ENCODE measurements at places on chromosomes 2 and 18.

DNA sequence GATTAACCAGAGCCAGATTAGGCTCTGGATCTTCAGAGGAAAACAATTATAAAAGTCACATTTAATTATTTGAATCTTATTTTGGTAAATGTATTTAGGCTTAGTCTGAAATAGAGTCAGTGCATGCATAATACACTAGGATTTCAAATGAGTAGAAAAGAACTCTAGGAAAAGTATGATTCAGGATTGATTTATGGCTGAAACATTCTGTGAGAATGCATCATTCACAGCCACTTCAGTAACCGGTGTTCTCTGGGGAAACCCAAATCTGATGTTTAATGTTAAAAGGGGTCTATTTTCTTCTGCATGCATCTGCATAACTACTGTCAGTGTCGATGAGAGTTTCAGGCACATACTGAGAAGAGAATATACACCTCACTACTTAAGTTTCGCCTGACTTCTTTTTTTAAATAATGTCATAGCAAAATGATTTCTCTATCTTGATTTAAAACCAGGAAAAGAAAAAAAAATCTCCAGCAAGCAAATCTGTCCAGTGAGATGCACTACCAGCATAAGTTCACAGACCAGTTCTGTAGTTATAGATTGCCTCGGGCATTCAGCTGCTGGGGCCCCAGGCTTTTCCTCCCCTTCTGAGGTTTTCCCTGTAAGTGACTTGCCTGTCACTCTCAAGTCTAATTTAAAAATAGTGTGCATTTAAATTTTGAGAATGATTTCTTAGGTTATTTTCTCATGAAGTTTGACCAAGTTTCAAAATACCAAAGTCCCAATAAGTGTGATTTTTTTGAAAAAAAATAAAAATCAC lies 501.5 kb downstream of the NR4A2 start:
- DNase-seq: no peak

GRCh38 chr2:200131307-200131706 lies 175.2 kb upstream of the SPATS2L start:
- no peak for DNase-seq

- DNase-seq: no peak
These were observed 43.3 kb downstream of the SERTAD2 start for GRCh38 chr2:64610316-64610855.

DNA sequence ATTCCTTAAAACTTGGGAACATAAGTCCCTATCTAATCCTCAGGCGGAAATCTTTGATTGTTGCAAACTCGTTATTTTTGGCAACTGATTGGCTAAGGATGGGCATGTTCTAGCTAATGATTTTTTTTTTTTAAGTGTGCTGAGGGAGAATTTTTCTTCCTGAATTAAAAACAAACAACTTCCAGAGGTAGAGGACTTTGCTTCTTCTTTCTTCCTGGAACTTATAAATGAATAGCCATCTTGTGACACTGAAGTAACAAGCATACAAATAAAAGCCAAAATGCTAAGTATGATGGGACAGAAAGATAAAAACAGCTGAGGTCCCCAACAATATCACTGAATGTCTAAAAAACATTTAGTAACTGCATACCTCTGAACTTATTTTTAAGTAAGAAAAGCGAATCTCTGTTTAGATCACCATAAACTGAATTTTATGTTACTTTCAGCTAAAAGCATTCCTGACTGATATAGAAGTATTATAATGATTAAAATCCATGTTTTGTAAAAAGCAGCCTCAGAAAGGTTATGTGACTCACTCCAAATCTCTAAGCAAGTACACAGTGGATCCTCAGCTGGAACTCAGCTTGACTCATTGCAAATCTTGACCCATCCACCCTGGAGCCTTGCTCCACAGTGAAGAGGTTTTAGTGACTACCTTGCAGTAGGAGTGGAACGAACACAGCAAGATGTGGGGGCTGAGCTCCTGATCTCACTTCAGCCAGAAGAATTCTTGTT lies 344.4 kb downstream of the CLIP4 start:
- no peak for DNase-seq

DNA sequence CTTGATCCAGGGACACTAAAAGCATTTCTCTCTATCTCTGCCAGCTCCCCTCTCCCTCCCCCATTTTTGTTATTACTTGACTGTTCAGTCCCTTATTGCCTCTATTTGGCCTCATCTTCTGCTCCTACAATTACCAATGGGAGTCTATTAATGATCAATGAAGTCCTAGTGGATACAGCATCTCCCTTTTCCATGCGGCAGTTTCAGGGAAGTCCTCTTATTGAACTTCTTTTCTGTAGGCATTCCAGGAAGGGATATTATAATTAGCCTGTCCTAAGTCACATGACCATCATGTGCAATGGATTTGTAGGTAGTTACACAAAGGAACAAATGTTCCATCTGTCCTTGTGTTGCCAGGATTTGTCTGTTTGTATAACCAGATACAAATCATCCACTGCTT lies 495.1 kb upstream of the CNTNAP5 start:
- no peak for DNase-seq

DNA sequence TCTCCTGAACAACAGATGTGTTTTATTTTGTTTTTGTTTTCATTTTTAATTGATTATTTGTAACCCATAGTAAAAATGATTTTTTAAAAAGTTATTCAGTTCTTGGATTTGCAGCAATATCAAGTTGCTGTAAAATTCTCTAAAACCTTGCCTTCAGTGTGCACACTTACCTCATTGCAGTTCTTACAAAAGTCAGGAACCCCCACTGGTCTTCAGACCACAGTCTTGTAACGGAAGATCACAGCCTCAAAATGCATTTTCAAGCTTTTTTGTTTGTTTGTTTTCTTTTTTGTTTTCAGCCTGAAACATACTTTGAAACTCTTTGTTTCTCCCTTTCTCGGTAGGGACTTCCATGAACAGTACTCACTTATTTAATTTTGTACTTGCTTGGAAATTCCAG lies 1012.8 kb upstream of the GYPC start:
- no peak for DNase-seq

DNA sequence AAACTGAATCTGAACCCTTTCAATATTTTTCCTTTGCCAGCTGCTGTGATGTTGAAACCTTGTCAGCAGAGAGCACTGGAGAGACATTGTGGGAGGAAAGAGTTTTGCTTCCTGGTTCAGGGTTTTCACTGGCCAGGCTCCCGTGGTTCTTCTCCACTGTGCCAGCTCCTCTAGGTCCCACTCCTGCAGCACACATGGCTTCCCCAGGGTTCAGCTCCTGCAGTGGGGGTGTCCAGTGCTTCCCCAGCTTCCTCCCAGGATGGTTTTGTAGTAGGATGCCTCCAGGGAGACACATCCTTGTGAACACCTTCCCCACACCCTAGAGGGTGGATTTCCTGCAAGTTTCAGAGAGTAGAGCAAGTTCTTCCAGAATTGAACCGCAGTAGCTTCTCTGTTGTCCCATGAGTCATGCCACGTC lies 24.0 kb upstream of the SULT1C3 start:
- no peak for DNase-seq

DNA sequence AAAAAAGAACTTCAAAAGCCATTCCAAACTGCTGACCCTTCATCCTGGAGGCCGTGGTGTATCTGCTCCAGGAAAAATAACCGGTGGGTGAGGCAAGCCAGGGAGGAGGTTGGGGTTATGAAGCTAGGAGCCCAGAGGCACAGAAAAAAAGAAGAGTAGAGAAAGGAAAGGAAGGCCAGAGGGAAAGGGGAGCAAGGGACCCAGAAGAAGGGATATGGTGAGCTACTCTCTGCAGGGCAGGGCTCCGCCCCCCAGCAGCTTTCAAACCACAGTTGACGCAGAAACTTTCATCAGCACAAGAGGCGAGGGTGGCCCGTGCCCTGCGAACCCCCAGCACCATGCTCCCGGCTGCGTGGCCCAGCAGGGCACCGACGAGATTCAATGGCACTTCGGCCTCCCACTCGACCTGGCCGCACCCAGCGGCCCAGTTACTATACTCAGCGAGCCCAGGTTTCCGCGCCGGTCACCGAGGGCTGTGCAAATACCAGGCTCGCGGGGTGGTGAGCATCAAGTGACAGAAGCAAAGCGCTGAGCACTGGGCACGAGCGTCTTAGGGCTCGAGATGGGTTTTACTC lies 665 bp downstream of the MCM6 start:
- peak; percentile 55 for DNase-seq

GRCh38 chr18:55934821-55935220 lies 346.8 kb upstream of the TCF4 start:
- DNase-seq: no peak

GRCh38 chr2:175468431-175469098 lies 287.1 kb upstream of the ATP5MC3 start:
- no peak for DNase-seq

GRCh38 chr2:234694244-234695013 lies 197.5 kb upstream of the ARL4C start:
- no peak for DNase-seq

DNA sequence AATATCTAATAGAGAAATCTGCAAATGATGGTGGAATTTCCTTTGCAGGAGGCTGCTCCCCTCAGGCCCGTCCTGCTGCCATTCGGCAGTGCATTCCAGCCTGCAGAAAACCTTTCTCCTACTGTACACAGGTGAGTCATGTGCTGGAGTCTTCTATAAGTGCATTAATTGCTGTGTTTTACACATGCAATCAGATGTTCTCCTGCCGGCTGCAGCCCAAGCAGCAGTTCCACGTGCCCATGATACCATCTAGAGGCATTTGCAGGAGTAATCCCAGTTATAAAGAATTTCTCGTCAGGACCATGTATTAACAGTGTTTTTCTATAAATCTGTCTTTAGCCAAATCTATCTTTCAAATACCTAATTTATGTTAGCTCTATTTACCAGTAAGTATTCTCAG lies 304.7 kb upstream of the HNMT start:
- no peak for DNase-seq

DNA sequence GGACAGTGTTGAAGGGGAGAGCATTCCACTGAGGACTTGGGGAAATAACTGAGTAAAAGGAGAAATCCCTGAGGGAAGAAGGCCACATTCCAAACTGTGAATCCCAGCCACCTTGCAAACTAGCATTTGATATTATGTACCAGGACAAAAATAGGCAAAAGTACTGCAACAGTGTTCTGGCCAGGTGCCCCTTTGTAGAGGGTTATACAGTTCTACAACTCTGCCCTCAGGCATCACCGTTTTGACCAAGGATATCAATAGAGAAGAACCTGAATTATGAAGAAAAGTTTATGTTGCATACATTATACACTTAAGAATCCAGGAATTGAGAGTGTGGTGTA lies 20.6 kb upstream of the CAVIN2 start:
- DNase-seq: no peak

DNA sequence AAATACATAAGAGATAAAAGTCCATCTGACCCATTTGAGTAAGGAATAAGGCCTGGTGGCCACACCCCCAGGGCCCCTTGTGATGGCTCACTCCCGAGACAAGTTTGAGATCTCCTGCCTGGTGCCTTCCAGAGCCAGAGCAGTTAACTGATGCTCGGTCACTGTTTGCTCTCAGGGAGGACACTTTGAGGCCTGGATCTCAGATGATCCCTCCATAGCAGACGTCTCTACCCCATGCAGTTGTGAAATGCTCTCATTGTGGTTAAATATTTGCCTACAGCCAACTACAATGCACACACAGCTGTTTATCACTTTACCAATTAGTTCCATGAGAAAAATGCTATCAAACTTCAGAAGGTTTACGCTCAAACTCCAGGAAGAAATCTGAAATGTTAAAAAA lies 12.3 kb downstream of the GYPC start:
- no peak for DNase-seq
